ENCODE measurements at places on chromosomes 5 and 9. TPM values are rescaled to one million over a fixed set of nuclear protein-coding genes. Genes with fewer than 3 reads are reported as not detected.
A peak's percentile ranks its signal among the peaks of the same experiment; 100 is the strongest.

Gene FSTL4
- 1.3 TPM for total RNA-seq

DNA sequence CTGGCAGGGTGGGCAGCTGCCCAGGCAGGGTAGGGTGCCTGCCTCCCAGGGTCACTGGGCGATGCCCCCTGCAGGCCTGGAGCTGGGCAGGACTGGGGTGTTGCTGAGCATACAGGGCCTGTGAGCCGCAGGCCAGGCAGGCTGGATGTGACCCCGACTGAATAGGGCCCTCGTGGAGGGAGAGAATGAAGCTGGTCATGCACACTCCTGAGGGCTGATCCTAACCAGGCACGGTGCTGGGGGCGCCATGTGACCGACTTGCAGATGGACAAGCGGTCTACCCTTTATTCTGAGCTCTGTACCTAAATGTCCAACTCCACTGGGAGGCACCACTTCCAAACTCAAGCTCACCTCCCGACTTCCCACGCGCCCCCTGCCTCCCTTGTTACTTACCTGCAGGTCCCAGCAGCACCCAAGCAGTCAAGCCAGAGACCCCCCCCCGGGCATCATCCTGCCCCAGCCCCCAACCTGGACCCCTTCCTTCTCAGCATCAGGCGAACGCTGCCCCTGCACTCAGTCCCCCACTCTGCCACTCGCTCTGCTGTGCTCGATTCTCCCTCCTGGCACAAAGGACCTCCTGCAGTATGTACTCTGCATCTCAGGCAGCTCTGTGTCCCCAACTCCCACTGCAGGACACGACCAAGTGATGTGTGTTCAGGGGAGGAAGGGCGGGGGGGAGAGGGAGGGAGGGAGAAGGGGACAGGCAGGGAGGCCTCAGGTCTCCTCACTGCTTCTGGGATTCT, 76.8 kb upstream of the PHYKPL start:
- H3K27me3 ChIP-seq = no peaks in the 10 kb centered on the region
- no peaks in the 10 kb centered on the region for H3K36me3 ChIP-seq
- no peak overlapping the region for H3K27ac ChIP-seq
- DNase-seq = no peak

- H3K27me3 ChIP-seq = no peaks in the 10 kb centered on the region
- no peak overlapping the region for H3K27ac ChIP-seq
- DNase-seq = no peak
- H3K4me3 ChIP-seq = no peak overlapping the region
- H3K4me1 ChIP-seq = no peaks in the 10 kb centered on the region
- H3K36me3 ChIP-seq = no peaks in the 10 kb centered on the region
Measured at GRCh38 chr5:135598691-135599395, 20.1 kb upstream of the CXCL14 start.

- H3K27ac ChIP-seq = peak overlapping the region; percentile 52
- peaks cover 21% of the 10 kb centered on the region for H3K4me1 ChIP-seq
- no peaks in the 10 kb centered on the region for H3K36me3 ChIP-seq
- DNase-seq = no peak
- no peak overlapping the region for H3K4me3 ChIP-seq
Measured at GRCh38 chr5:177378884-177379883, 5.0 kb upstream of the SLC34A1 start.

GRCh38 chr5:60829490-60830266, 14.4 kb downstream of the ELOVL7 start:
- peaks cover 7% of the 10 kb centered on the region for H3K4me1 ChIP-seq
- H3K27me3 ChIP-seq = no peaks in the 10 kb centered on the region
- no peaks in the 10 kb centered on the region for H3K36me3 ChIP-seq
- DNase-seq = no peak
- no peak overlapping the region for H3K4me3 ChIP-seq

DNA sequence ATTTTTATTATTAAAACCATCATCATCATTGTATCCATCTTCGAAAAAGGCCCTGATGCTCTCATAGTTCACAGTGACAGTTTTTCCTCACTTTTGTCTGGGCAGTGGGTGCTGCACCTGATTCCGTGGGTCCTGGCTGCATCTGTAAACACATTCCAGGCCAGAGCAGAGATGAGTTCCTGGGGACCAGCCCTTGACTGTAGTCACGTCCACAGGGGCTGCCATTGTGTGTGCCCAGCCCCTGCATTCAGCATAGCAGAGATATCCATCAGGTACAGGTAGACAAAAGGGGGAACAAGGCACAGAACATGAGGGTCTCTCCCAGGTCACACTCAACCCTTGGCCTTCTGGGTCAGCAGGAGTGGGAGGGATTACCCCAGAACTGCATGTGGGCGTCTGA, 189.0 kb downstream of the NR3C1 start:
- no peak overlapping the region for H3K27ac ChIP-seq
- no peaks in the 10 kb centered on the region for H3K36me3 ChIP-seq
- DNase-seq = no peak

Gene TMEM38B
- 0.66 TPM for total RNA-seq

- no peak for DNase-seq
- H3K36me3 ChIP-seq = no peaks in the 10 kb centered on the region
- no peak overlapping the region for H3K27ac ChIP-seq
- no peak overlapping the region for H3K4me3 ChIP-seq
Measured at GRCh38 chr5:149216496-149216895, 55.2 kb upstream of the AFAP1L1 start.

DNA sequence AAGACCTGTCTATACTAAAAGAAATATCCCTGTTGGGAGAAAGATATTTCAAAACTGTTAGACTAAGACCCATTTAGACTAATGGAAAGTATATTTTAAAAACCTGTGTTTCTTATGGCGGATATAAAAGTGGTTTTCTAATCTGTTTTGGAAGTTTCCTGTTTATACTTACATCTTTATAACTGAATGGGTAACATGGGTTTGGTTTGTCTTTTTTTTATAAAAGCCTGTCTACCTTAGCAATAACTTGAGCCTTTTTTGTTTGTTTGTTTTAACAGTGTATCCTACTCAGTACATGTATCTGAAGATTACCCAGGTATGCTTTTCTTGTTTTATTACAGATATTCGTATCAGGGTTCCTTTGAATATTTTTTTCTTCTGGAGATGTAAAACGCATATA, 83.4 kb downstream of the PARP8 start:
- H3K4me1 ChIP-seq = peaks cover 15% of the 10 kb centered on the region
- no peaks in the 10 kb centered on the region for H3K36me3 ChIP-seq
- no peaks in the 10 kb centered on the region for H3K27me3 ChIP-seq
- H3K4me3 ChIP-seq = no peak overlapping the region

- H3K27ac ChIP-seq = no peak overlapping the region
- H3K4me3 ChIP-seq = no peak overlapping the region
- no peaks in the 10 kb centered on the region for H3K4me1 ChIP-seq
- no peaks in the 10 kb centered on the region for H3K27me3 ChIP-seq
Measured at GRCh38 chr5:160539431-160539830, 117.8 kb downstream of the PTTG1 start.

Gene SPATA31C1
- total RNA-seq = not detected

Gene N4BP3
- total RNA-seq = 0.52 TPM

GRCh38 chr9:103301051-103301450, 305.9 kb downstream of the CYLC2 start:
- H3K4me1 ChIP-seq = no peaks in the 10 kb centered on the region
- no peaks in the 10 kb centered on the region for H3K27me3 ChIP-seq

Gene LCN1
- not detected for total RNA-seq

Gene TRMT10B
- total RNA-seq = 2.6 TPM

Gene SLC46A2
- total RNA-seq = 0.78 TPM

Gene PCDHAC1
- 1.8 TPM for total RNA-seq

GRCh38 chr5:3155046-3155445, 403.6 kb upstream of the IRX2 start:
- no peak overlapping the region for H3K4me3 ChIP-seq
- H3K4me1 ChIP-seq = no peaks in the 10 kb centered on the region
- DNase-seq = no peak
- H3K27me3 ChIP-seq = no peaks in the 10 kb centered on the region
- no peaks in the 10 kb centered on the region for H3K36me3 ChIP-seq

Gene ELOVL7
- total RNA-seq = 7.5 TPM

GRCh38 chr5:151892393-151892792, 32.3 kb downstream of the GLRA1 start:
- no peaks in the 10 kb centered on the region for H3K36me3 ChIP-seq
- H3K4me3 ChIP-seq = no peak overlapping the region
- H3K27me3 ChIP-seq = no peaks in the 10 kb centered on the region
- no peaks in the 10 kb centered on the region for H3K4me1 ChIP-seq
- peak; percentile 12 for DNase-seq

Gene SLC34A1
- total RNA-seq = not detected

DNA sequence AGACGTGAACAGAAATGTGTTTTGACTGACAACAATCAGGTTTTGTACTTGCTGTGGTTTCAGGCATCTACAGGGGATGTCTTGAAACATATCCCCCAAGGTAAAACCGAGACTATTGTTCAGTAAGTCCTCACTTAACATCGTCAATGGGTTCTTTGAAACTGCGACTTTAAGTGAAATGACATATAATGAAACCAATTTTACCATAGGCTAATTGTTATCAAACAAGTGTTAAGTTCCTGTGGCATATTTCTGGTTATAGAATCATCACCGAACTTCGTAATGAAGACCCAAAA, 16.4 kb upstream of the OMD start:
- H3K4me1 ChIP-seq = no peaks in the 10 kb centered on the region
- no peaks in the 10 kb centered on the region for H3K27me3 ChIP-seq
- no peak overlapping the region for H3K4me3 ChIP-seq
- H3K36me3 ChIP-seq = no peaks in the 10 kb centered on the region

- no peaks in the 10 kb centered on the region for H3K36me3 ChIP-seq
- H3K4me1 ChIP-seq = peaks cover 15% of the 10 kb centered on the region
- H3K27ac ChIP-seq = no peak overlapping the region
- no peaks in the 10 kb centered on the region for H3K27me3 ChIP-seq
- DNase-seq = peak; percentile 45
Measured at GRCh38 chr5:154276973-154277331, 86.4 kb downstream of the GALNT10 start.

GRCh38 chr5:14440582-14441431, 140.8 kb upstream of the OTULINL start:
- H3K4me1 ChIP-seq = no peaks in the 10 kb centered on the region
- no peaks in the 10 kb centered on the region for H3K36me3 ChIP-seq
- no peaks in the 10 kb centered on the region for H3K27me3 ChIP-seq
- DNase-seq = no peak
- no peak overlapping the region for H3K4me3 ChIP-seq

GRCh38 chr9:37508135-37508833, 22.5 kb downstream of the POLR1E start:
- no peaks in the 10 kb centered on the region for H3K4me1 ChIP-seq
- H3K27ac ChIP-seq = no peak overlapping the region
- H3K4me3 ChIP-seq = no peak overlapping the region
- H3K27me3 ChIP-seq = no peaks in the 10 kb centered on the region
- no peak for DNase-seq

- DNase-seq = peak; percentile 50
- no peak overlapping the region for H3K27ac ChIP-seq
- no peaks in the 10 kb centered on the region for H3K27me3 ChIP-seq
- H3K4me1 ChIP-seq = no peaks in the 10 kb centered on the region
Measured at GRCh38 chr5:115306011-115306536, 9.6 kb upstream of the CCDC112 start.

Gene CDK7
- total RNA-seq = 4.0 TPM

DNA sequence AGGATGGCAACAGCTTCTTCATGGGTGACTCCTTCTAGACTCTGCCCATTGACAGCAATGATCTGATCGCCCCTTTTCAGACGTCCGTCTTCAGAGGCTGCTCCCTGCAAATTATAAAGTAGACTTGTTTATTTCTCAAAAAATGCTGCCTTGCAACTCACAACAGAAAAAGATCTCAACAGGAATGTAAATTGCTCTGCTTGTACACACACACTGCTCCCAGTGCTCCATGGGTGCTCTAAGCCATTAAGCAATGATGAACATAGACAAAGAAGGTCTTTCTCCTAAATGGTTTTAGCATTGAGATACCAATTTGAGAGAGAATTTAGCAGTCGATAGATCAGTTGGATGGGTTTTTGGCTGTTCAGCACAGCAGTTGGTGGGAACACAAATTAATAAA, 172.5 kb downstream of the MPDZ start:
- DNase-seq = no peak
- H3K36me3 ChIP-seq = no peaks in the 10 kb centered on the region
- H3K4me1 ChIP-seq = no peaks in the 10 kb centered on the region
- H3K27me3 ChIP-seq = no peaks in the 10 kb centered on the region
- no peak overlapping the region for H3K27ac ChIP-seq

DNA sequence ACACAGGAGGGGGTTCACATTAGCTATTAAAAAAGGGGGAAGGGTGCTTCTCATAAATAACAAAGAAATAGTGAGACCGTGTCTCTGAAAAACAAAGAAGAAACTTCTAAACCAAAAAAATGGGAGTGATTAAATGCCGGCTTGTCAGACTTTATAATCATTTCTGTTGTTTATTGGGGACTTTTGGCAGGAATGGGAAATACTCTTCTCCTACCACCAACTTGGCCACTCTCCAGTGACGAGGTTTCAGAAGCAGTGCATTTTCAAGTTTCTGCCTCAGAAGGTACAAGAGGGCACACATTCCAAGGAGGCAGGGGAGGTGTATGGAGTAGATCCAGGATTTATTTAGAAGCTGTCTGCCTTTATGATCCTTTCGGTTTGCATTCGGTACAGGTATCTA, 46.2 kb downstream of the LIX1 start:
- no peaks in the 10 kb centered on the region for H3K27me3 ChIP-seq
- H3K36me3 ChIP-seq = no peaks in the 10 kb centered on the region
- no peak overlapping the region for H3K27ac ChIP-seq
- H3K4me1 ChIP-seq = no peaks in the 10 kb centered on the region
- no peak for DNase-seq

DNA sequence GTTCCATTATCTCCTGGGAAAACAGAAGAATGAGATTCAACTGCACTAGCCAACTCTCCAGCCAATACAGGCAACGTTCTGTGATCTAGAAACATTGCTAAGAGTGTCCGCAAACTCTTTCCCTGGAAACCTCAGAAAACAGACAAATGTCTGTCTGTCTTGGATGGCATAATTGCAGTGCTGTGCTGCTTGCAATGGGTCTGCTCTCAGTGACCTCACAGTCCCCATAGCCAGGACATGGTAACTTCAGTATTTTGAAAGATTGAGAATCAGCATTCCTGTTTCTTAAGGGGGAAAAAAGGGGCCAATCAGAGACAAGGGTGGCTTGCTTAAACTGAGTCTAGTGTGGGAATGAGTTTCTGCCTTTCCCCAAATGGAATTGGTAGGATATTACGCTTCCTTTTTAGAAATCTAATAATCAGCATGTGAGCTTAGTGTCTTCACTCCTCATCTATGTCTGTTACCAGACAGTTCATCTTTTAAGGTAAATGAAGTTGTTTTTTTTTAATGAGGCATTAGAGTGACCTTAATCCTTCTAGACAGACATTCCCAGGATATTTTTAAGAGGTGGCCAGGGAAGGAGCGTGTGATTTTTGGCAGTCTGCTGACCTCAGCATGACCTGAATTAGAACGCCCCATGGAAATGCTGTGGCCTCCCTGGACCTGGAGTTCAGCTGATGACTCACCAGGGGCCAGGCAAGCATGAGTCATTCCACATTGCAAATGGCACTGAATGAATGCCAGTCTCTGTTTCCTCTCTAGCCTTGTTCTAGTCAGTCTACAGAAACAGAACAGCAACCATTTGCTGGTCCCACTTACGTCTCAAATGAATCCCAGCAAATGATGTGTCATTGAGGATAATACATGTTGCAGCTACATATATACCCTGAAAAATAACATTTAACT, 210.2 kb upstream of the ACTBL2 start:
- H3K27ac ChIP-seq = peak overlapping the region; percentile 31
- peak; percentile 81 for DNase-seq
- H3K4me3 ChIP-seq = no peak overlapping the region
- H3K36me3 ChIP-seq = no peaks in the 10 kb centered on the region
- H3K27me3 ChIP-seq = no peaks in the 10 kb centered on the region
- peaks cover 16% of the 10 kb centered on the region for H3K4me1 ChIP-seq
